Thyroid gland (tissue), 4 donors: ENCODE measurements at places on chromosomes 11 and 22.
A peak's percentile ranks its signal among the peaks of the same experiment; 100 is the strongest.

DNA sequence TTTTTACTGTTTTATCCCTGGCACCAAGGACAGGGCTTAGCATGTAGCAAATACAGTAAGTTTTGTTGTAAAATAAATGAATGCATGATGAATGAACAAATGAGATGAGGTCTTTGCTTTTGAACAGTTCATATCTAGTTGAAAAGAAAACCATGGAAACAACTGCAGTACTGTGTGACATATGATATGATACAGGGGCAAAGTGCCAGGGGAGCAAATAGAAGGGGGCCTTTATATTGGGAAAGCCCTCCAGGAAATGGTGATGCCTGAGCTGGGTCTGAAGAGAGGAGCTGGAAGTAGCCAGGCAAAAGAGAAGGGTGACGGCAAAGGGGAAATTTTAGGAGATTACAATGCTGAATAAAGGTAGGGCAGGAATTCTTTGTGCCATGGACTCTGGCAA lies 63.8 kb upstream of the UCP3 start:
- no peak for DNase-seq
- no peak overlapping the region for H3K4me3 ChIP-seq
- H3K27ac ChIP-seq: no peak overlapping the region
- peaks cover 3% of the 10 kb centered on the region for H3K36me3 ChIP-seq

DNA sequence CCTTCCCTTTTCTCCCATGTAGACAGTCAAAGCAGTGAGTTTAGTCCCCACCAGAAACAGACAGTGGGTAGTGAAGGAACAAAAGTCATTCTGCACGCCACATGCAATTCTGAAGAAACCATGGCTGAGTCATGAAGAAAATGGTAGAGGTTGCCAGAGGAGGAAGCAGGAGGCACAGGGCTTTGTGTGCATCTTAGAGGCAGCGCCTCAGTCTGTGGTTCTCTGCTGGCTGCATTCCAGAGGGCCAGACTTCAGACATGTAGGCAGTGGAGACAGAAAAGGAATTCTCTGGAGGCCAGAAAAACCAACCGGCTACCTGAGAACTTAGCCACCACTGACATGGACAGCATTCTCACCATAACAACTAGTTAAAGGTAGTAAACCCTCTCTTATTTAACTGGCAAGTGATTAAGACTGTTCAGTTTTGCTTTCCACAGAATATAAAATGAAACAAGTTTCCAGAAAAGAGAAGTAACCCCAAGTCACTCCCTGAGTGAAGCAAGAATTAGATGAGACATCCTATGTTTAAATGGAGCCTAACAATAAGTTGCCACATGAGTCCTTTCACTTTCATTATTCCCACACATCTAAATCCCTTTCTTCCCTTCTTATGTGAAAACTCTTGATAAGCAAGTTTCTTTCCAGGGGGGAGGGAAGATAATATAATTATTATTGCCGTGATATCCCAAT lies 556.1 kb downstream of the SOX6 start:
- no peak overlapping the region for H3K27ac ChIP-seq
- DNase-seq: peak; percentile 19
- peaks cover 3% of the 10 kb centered on the region for H3K4me1 ChIP-seq
- H3K27me3 ChIP-seq: no peaks in the 10 kb centered on the region
- no peak overlapping the region for H3K4me3 ChIP-seq

GRCh38 chr22:19546680-19547079 lies 22.5 kb upstream of the CLDN5 start:
- no peak for DNase-seq
- no peak overlapping the region for H3K4me3 ChIP-seq
- H3K27me3 ChIP-seq: no peaks in the 10 kb centered on the region
- no peaks in the 10 kb centered on the region for H3K36me3 ChIP-seq

DNA sequence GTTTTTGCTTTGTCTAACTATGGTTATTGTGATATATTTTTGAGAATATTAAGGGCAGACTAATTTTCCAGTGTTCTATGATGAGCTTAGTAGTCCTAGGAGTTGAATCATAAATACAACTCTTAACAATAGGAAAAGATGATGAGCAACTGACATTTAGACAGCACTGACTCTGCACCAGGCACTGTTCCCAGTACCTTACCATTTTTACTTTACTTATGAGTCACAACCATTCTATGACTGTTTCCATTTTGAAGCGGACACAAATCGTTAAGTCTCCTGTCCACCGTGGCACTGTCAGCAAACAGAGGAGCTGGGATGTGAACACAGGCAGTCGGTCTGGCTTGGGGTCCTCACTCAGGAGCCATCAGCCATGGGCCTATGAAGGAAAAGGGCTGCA lies 3.4 kb upstream of the SCGB2A2 start:
- no peaks in the 10 kb centered on the region for H3K27me3 ChIP-seq
- DNase-seq: no peak
- H3K27ac ChIP-seq: no peak overlapping the region

- H3K4me1 ChIP-seq: peaks cover 36% of the 10 kb centered on the region
- no peaks in the 10 kb centered on the region for H3K27me3 ChIP-seq
- no peak overlapping the region for H3K4me3 ChIP-seq
- no peaks in the 10 kb centered on the region for H3K36me3 ChIP-seq
- DNase-seq: no peak
These were observed 3.6 kb downstream of the RTN4RL2 start for GRCh38 chr11:57463671-57464538.

DNA sequence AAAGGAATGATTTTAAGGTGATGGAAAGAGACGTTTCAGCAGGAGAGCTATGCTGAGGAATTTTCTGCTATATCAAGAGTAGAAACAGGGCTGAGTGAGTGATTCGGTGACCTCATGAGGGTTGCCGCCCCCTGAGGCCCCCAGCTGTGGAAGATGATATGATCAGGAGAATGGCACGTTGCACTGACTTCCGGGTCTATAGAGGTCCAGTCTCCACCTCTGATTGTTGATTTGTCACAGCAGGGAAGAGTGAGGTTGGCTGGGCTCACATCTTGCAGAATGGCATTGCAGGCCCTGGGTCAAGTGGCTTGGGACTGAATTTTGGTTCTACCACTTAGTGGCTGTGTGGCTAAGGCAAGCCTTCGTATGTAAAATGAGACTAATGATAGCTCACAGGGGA lies 205.1 kb downstream of the SNX19 start:
- DNase-seq: no peak
- H3K27ac ChIP-seq: no peak overlapping the region
- H3K4me1 ChIP-seq: peaks cover under 1% of the 10 kb centered on the region

- no peak overlapping the region for H3K27ac ChIP-seq
- H3K4me1 ChIP-seq: peaks cover 14% of the 10 kb centered on the region
- H3K36me3 ChIP-seq: no peaks in the 10 kb centered on the region
- H3K27me3 ChIP-seq: no peaks in the 10 kb centered on the region
- DNase-seq: no peak
These were observed 206.2 kb upstream of the NARS2 start for GRCh38 chr11:78780889-78781288.

DNA sequence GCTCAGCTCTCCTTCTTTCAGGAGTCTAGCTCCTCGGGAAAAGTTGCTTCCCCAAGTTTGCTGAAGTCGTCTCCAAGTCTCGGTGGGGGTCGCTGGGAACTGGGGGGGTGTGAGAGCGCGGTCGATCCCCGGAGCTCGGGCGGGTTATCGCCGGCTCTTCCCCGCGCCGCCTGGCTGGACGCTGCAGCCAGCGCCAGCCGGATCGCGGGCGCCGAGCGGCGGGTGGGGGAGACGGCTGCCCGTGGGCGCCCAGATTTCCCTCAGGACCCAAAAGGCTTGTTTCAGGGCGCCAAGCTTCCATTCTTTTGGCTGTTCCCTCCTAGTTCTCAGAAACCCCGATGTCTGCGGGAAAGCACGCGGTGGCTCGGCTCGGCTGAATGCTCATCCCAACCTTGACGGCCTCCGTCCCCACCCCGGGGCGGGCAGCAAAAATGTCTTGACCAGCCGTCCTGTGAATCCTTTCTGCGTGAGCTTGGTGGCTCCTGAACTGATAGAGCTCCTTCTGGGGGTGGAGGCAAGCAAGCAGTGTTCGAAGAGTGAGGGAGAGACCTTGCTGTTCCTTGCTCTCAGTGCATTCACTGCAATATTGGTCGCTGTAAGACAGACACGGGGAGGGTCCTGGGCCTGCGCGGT lies 1.7 kb downstream of the ZBTB16 start:
- H3K36me3 ChIP-seq: peaks cover 31% of the 10 kb centered on the region
- peak overlapping the region; percentile 100 for H3K27ac ChIP-seq
- no peaks in the 10 kb centered on the region for H3K27me3 ChIP-seq
- DNase-seq: no peak
- H3K4me3 ChIP-seq: peak overlapping the region; percentile 94
- peaks cover 72% of the 10 kb centered on the region for H3K4me1 ChIP-seq
